Fibroblast of the aortic adventitia (primary cell): ENCODE measurements at places on chromosomes 11 and 22. TPM values are rescaled to one million over a fixed set of nuclear protein-coding genes. Genes with fewer than 3 reads are reported as not detected.

The SAA4 gene
- total RNA-seq = 0.27 TPM in 1 of 2 replicates, not detected in the other

The TRAF6 gene
- 8.0 and 11.8 TPM in 2 replicates for total RNA-seq

The HTATIP2 gene
- 27.9 and 82.5 TPM in 2 replicates for total RNA-seq

The ELFN2 gene
- 0.18 and 0.33 TPM in 2 replicates for total RNA-seq

The MN1 gene
- 27.9 and 55.9 TPM in 2 replicates for total RNA-seq

The PRRG4 gene
- 0.36 and 0.49 TPM in 2 replicates for total RNA-seq

The OR2AG2 gene
- 0.09 and 0.33 TPM in 2 replicates for total RNA-seq

The PRG3 gene
- not detected in 2 replicates for total RNA-seq
